Caco-2 (cell line): ENCODE measurements at places on chromosomes 6 and 20.

DNA sequence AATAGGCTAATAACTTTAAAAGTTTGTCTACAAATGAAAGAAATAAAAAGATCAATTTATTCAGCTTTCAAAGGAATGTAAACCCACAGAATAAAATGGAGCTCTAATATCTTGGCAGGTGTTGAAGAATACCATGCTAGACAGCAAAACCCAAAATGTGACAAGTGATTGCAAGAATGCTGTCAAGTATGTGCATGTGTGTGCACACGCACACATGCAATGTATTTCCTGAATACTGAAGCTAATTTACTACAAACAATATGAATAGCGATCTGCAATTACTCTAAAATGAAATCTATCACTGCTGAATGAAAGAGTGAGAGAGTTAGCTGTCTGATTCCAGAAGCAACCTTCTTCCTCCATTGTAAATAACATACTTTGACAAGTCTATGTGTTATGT is 179.2 kb upstream of the HSF2 start:
- H3K4me1 ChIP-seq = no peaks in the 10 kb centered on the region
- no peaks in the 10 kb centered on the region for H3K27me3 ChIP-seq
- H3K36me3 ChIP-seq = no peaks in the 10 kb centered on the region

GRCh38 chr6:84687431-84687830 is 77.0 kb downstream of the TBX18 start:
- no peaks in the 10 kb centered on the region for H3K27me3 ChIP-seq
- no peak overlapping the region for H3K4me3 ChIP-seq
- no peak overlapping the region for H3K27ac ChIP-seq
- no peak for DNase-seq

DNA sequence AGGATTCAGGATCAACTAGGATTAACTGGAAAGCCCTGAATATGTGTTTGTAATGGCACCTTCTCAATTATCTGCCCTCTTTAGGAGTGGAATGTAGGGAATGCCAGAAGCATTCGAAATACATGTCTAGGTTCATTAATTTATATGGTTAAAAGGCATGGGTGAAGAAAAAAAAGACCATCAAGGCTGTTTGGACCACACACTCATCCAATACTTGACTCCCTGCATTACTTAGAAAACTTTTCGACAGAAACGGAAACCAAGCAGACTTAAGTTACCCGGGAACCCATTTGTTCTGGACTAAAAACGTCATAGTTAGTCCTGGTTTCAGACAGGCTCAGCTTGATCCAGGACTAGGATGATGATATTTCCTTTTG is 33.2 kb downstream of the SLC2A10 start:
- no peaks in the 10 kb centered on the region for H3K36me3 ChIP-seq
- no peak for DNase-seq
- peaks cover 16% of the 10 kb centered on the region for H3K4me1 ChIP-seq
- no peaks in the 10 kb centered on the region; the same call in 1 of the 2 replicates for H3K27me3 ChIP-seq
- H3K4me3 ChIP-seq = no peak overlapping the region

GRCh38 chr20:20814685-20815084 is 102.2 kb upstream of the RALGAPA2 start:
- H3K4me1 ChIP-seq = 0 out of 2 replicates have a peak, but pooled peaks cover 8% of the 10 kb centered on the region
- H3K36me3 ChIP-seq = no peaks in the 10 kb centered on the region
- DNase-seq = peak; percentile 47
- H3K4me3 ChIP-seq = no peak overlapping the region

- no peak overlapping the region; the same call in 1 of the 2 replicates for H3K4me3 ChIP-seq
- peaks cover 29% of the 10 kb centered on the region for H3K4me1 ChIP-seq
- 0 out of 2 replicates have a peak, but pooled peaks cover 3% of the 10 kb centered on the region for H3K36me3 ChIP-seq
- no peak for DNase-seq
- H3K27me3 ChIP-seq = no peaks in the 10 kb centered on the region
Measured at GRCh38 chr20:406200-407132, 1.6 kb upstream of the RBCK1 start.

DNA sequence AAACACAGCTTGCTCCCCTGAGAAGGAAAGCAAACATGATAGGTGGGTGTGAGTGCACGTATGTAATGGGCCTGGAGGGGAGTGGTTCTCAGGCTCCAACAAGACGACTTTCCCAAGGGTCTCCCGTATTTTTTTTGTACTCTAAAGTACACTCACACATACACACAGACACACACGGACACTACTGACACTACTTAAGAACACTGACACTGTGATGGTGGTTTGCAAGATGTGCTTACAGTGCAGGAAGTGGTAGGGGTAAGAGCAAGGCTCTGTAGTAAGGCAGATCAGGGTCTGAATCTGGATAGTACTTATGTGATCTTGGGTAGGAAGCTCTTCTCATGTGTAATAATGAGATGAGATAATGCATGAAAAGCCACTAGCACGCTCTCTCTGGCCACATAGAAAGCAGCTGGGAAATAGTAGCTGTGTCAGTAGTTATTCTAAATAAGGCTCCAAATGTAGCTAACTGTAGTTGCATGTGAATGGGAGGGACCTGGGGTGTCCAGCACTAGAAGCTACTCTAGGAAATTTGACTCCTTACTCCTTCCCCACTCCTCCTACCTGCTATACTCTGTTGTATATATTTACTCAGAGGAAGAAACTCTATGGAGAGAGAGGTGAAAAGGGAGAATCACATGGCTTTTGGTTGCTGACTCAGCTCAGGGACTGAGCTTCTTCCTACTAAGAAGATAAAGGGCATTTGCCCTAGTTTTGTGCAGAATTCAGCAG is 8.4 kb upstream of the ZBTB24 start:
- DNase-seq = no peak
- no peaks in the 10 kb centered on the region for H3K36me3 ChIP-seq
- H3K27me3 ChIP-seq = no peaks in the 10 kb centered on the region
- H3K4me1 ChIP-seq = no peaks in the 10 kb centered on the region
- no peak overlapping the region for H3K27ac ChIP-seq

- peaks cover 6% of the 10 kb centered on the region; the same call in 1 of the 2 replicates for H3K4me1 ChIP-seq
- H3K36me3 ChIP-seq = no peaks in the 10 kb centered on the region
Measured at GRCh38 chr6:134368670-134369069, 50.8 kb upstream of the SGK1 start.

DNA sequence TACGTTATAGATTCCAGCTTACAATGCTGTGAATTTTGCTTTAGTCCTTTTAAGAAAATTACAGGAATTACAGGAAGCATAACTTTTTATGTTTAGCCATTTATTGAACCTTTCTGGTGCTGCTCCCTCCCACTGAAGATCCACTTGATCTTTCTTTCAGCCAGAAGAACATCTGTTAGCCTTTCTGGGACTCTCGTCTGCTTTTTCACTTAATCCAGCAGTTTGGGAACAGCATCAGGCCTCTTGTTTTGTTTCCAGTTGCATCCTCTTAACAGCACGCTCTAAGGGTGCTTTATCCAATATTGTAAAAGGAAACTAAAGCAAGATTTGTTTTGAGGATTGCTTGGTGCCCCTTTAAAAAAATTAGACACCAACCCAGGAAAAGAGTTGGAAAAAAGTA is 10.3 kb upstream of the CYP24A1 start:
- H3K4me3 ChIP-seq = no peak overlapping the region
- DNase-seq = no peak
- no peaks in the 10 kb centered on the region for H3K36me3 ChIP-seq
- H3K27me3 ChIP-seq = peaks cover 2% of the 10 kb centered on the region
- H3K27ac ChIP-seq = no peak overlapping the region
- no peaks in the 10 kb centered on the region for H3K4me1 ChIP-seq

GRCh38 chr6:69061066-69061465 is 426.0 kb downstream of the ADGRB3 start:
- H3K36me3 ChIP-seq = no peaks in the 10 kb centered on the region
- peaks cover 28% of the 10 kb centered on the region for H3K4me1 ChIP-seq
- no peak overlapping the region for H3K4me3 ChIP-seq
- H3K27me3 ChIP-seq = no peaks in the 10 kb centered on the region
- DNase-seq = no peak
- no peak overlapping the region for H3K27ac ChIP-seq

GRCh38 chr20:12153628-12154027 is 235.9 kb downstream of the BTBD3 start:
- no peak for DNase-seq
- H3K4me3 ChIP-seq = no peak overlapping the region
- H3K27ac ChIP-seq = no peak overlapping the region
- no peaks in the 10 kb centered on the region for H3K27me3 ChIP-seq
